GM03348 (cell line): ENCODE measurements at places on chromosomes 16 and 17.
A peak's percentile ranks its signal among the peaks of the same experiment; 100 is the strongest.

GRCh38 chr16:66670691-66671388 lies 25.7 kb downstream of the CMTM4 start:
- no peak for DNase-seq

- DNase-seq, result no peak
Observed at GRCh38 chr17:35841505-35841904, 27.2 kb downstream of the HEATR9 start.

- no peak for DNase-seq
Observed at GRCh38 chr17:73013816-73014663, 78.4 kb downstream of the SLC39A11 start.

- DNase-seq, result peak; percentile 86
Observed at GRCh38 chr17:77404812-77405581, 264.2 kb downstream of the SEC14L1 start.

DNA sequence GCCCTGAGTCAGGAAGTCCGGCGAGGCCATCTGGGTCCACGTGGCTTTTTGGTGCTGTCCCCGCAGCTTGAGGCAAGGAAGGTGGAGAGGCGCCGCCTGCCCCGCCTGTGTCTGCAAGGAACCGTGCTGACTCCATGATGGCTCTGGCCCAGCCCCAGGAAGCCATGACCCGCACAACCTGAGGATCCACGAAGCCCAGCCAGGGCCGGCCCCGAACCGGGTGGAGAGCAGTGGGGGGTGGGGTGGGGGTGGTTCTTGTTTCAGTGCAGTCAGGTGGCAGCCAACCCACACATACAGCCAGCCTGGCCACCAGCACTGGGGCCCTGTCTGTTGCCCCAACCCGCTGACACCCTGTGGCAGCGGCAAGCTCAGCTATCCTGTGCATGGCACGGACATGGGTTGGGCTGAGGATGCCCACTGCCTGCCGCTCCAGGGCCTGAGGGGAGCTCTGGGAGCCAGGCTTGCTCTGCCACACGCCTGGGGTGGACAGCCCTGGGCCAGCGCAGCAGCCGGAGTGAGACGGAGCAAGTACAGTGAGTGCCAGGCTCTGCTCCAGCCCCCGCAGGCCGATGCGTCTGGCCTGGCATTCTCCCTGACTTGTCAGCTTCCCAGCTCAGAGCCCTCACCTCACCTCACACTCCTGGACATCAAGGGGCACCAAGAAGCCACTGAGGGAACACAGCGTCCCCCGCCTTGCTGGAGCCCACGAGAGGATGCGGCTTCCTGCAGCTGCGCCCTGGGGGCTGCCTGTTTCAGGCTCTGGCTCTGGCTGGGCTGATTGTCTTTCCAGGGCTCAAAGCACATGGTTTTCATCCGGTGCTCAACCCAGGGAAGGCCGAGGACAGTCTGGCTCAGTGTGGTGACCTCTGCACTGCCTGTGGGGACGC lies 68.8 kb downstream of the LMF1 start:
- no peak for DNase-seq
